ENCODE measurements at places on chromosomes 2 and 18.

GRCh38 chr2:157203651-157204050 lies 53.9 kb upstream of the GALNT5 start:
- DNase-seq = no peak

DNA sequence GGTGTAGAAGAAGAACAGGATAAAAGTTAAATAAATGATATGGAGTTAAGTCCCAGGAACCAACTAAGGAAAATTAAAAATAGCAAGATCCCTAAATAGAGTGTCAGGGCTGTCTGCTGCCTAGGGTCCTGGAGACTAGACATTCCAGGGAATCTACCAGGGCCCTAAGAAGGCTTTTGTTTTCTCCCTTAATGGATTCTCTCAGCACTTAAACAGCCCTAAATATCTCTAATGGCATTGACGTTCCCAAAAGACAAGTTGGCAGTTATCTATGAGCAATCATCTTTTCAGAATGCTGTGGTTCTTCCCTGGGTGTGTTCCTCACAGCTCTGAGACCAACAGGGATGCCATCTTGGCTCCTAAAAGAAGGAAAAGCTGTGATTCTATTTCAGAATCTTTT lies 616.3 kb downstream of the EPHA4 start:
- DNase-seq = no peak

DNA sequence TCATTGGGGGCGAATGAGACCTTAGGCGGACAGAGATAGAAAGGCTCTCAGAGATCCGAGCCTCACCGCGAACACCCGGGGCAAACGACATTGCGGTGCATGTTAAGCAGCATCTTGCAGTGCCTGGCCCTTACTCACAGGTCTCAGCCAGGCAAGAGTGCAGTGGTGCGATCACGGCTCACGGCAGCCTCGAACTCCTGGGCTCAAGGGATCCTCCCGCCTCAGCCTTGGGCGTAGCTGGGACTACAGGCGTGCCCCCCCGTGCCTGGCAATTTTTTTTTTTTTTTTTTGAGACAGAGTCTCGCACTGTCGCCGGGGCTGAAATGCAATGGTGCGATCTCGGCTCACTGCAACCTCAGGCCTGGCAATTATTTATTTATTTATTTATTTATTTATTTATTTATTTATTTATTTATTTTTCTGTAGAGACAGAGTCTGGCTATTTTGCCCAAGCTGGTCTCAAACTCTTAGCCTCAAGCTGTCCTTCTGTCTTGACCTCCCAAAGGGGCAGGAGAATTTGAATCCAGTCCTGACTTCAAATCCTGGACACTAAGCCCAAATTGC lies 1.3 kb downstream of the LAMA3 start:
- peak; percentile 29 for DNase-seq

DNA sequence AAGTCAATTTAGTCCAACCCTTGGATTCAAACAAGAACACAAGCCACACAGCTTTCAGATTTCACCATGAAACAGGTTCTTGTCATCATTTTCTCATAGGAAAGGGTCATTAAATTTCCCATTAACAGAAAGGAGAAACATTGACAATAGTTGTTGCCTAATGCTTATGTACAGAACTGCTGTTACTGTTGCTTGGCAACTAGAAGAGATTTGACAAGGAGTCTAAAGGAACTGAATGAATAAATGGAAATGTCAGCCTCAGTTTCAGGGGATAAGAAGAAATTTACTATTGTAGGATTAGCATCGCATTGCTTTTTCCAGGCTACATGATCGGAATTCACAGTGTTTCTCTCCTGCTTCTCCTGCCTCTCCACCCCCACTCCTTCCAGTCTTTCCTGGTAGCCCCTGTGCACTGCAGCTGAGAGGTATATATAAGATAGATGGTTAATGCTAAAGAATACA lies 90.3 kb downstream of the SPATS2L start:
- no peak for DNase-seq

- no peak for DNase-seq
Measured at GRCh38 chr18:11366410-11366809, 217.0 kb upstream of the PIEZO2 start.

GRCh38 chr2:25639131-25639530 lies 34.2 kb downstream of the DTNB start:
- DNase-seq = no peak

DNA sequence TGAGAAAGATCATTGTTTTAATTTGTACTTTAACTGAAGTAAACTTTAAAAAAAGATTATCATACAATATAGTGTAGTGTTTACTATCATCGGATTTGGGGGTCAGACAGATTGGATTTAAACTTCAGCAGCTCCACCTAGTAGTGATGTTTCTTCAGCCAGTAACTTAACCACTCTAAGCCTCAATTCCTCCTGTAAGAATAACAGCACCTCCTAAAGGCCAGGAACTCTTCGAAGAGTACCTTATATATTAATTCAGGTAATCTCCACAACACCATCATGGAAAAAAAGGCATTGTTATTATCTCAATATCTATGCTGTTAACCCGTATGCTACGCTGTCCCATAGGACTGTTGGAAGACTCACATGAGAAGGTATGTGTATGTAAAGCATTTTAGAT lies 69.0 kb upstream of the DLGAP1 start:
- no peak for DNase-seq

- no peak for DNase-seq
Measured at GRCh38 chr2:221786297-221786926, 214.3 kb upstream of the EPHA4 start.

DNA sequence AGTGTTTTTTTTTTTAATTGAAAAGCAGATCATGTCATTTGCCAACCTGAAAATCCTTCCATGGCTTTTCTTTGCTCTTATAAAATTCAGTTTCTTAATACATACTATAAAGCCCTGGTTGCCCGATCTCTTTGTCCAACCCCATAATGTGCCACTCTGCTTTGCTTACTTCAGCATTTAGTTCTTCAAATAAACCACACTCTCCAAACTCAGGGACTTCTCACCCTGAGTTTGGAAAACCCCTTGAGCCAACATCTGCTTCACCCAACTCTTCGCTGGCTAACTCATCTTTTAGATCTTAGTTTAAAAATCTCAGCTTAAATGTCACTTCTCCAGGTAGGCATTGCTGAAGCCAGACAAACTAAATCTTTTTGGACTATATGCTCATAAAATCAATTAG lies 1.3 kb upstream of the STAT1 start:
- DNase-seq = no peak

DNA sequence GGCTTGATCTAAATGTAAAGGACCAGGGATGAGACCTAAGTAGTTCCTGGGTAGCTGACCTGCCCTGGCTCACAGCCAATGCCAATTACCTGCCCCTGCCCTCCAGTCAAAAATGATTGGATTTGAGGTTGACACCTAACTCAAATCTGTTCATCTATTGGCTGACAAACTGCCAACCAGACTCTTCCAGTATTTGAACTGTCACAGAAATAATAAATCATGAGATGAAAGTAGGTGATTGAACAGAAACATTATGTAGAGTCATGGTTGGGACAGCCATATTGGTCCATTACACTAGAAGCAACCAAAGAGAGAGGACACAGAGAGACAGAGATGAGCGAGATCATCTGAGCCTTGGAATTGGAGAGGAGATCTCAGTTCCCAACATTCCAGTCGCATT lies 109.1 kb downstream of the ATL2 start:
- no peak for DNase-seq

Data from activated naive CD8-positive, alpha-beta T cell treated with anti-CD3 and anti-CD28 coated beads, Interleukin-2, amount 10 ng/mL, durations not matched to agents 7 days and 5 days (primary cell).